ENCODE measurements at places on chromosomes 7 and 10.

DNA sequence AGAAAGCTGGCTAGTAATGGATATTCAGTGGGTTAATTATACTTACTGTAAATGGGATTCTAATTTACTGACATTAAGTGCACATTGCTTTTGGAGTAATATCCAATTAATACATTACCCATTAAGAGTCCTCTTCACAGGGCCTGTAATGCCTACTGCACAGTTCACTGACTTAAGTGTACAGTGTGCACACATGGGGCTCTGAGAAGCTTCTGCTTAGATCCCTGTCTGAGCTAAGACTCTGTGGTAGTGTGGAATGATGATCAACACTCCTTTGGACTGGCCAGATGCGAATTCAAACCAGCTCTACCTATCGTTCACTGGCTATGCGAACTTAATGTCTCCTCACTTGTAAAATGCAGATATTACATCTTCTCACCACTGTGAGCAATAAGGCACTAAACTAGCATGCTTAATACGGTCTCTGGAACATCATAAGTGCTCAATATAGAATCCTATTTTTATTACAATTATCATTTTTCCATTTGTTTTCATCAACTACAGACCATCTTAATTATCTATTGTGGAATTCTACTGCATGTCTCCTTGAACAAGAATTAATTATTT is 53.8 kb upstream of the SEC61G start:
- DNase-seq, result no peak

DNA sequence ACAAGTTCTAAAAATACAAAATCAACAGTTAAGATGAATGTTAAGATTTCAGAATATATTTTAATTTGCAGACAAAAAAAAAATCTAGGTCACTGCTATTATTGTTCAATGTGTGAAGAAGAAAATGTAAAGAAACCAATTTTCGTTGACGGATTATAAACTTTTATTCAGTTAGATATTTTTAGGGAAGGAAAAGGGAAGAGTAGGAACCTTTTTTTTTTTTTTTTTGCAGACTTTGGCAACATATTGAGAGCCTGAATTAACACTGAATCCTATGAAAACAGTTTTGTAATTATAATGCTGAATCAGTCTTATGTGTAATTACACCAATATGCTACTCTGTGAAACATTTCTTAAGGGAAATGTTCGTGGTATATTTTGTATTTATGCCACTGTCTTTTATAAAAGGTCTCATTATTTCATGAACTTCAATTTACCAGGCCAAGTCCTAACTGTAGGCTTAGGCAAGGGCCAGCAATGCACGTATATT is 106.3 kb downstream of the ST8SIA6 start:
- DNase-seq, result no peak

DNA sequence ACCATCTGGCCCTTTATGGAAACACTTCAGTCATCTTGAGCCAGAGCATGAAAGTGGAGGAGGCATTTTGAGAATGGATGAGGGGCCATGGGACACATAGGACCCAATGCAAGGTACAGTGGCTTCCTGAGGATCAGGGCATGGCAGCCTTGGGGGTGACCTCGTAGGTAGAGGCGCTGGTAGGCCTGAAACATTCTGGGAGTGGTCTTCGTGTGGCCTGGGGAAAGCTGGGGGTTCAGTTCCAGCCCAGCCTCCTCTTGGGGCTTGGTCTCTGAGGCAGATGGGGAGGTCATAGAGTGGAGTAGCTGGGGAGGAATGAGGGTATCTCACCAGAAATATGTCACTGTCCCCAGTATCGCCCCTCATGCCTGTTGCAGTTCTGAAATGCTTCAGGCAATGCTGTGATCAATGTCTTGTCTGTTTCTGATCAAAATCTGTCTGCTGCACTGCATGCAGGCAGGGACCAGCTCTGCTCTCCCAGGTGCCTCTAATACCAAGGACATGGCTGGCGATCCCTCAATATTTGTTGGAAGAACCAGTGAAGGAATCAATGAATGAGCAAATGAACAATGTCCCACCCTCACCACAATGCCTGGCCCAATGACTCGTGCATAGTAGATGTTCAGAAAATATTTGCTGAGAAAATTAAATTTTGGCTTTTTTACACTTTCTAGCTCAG is 90.9 kb downstream of the CHST15 start:
- DNase-seq, result no peak

GRCh38 chr7:46681865-46682503 is 760.9 kb upstream of the IGFBP3 start:
- DNase-seq, result no peak

GRCh38 chr10:6342096-6342685 is 139.5 kb downstream of the PFKFB3 start:
- no peak for DNase-seq

DNA sequence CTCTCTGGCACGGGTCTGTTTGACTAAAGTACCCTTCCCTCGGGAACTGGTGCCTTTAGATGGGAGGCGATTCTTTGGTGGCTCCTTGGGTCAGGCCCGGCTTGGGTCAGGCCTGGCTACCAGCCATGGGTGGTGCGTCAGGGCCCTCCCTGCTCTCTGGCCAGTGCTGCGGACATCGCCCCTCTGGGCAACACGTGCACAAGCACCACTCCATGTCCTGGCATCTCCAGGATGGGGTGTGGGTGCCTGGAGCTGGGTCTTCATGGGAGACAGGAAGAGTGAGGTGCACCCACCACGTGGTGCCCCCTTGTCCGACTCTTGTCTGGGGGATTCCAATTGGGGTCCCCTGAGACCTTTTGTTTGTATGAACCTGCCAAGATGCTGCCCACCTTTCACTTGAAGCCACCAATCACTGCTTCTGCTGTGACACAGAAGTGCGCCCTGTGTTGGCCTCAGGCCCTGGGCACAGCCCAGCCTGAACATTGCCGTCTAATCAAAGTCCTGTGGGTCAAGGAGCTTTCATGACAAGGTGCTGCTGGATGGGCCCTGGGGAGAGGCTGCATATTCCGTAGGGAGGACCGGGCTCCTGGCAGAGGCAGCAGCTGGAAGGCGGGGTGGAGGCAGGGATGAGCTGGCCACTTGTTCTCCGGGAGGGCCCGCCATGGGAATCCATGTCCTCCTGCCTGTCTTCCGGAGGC is 11.1 kb upstream of the PWWP2B start:
- DNase-seq, result no peak

DNA sequence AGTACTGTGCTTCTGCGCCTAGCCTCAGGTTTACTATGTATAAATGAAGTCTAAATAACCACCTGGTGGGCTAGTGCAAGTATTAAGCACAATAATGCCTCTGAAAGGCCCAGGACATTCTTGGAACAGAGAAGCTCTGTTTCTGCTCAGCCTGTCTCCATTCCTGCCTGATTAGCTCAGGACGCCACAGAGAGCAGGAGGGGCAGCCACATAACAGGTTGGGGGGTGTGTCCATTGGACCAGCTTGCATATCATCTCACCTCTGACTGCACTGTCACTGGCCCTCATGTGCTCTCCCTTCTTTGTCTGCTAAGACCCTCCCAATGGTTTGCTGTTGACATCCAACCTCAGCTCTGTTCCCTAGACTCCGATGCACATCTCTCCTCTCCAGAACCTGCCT is 52.8 kb upstream of the IKZF1 start:
- no peak for DNase-seq

DNA sequence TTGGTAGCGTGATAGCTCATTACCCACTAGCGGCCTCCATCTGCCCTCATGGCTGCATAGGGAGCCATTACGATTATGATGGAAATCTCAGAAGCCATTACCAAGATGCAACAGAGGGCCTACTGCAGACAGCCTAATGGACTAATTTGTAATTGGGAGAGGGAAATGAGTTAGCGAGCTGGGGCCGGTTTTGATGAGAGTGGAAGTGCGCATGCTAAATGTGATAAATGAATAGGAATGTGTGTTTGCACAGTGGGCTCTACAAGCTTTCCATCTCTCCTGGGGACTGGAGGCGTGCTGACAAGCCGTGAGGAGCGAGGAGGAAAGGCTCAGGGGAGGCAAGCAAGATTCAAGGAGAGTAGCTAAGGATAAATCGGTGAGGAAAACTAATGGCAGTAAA is 644.5 kb upstream of the GALNT17 start:
- no peak for DNase-seq

DNA sequence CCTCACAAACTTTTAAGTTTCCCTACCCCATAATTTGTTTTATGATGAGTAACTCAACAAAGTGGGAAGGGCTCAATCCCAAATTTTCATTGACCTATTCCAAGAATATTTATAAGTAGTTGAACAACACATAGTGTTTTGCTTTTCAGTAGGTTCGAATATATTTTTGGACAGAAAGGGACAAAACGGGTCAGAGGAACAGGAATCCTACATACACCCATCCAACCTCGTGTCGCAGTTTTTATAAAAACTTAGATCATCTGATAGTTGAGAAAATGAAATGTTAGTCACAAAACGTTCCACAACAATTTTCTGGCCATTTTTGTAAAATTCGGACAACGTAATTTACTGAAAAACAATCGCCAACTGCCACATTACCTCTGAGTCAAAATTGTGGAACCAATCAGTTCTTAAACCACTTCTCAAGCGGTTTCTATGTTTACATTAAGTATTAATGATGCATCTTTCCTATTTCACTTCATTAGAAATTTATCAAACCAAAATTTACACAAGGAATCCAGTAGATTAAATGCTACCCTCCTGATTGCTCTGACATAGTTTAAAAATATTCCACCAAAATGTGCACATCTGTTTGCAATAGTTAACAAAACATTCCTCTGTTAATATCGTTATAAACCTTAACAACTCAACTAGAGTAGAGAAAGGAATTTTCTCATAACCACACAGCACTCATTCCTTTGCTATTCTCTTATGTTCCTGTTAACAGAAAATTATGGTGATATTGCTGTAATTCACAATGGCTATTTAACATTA is 6.3 kb downstream of the WNT16 start:
- DNase-seq, result no peak

DNA sequence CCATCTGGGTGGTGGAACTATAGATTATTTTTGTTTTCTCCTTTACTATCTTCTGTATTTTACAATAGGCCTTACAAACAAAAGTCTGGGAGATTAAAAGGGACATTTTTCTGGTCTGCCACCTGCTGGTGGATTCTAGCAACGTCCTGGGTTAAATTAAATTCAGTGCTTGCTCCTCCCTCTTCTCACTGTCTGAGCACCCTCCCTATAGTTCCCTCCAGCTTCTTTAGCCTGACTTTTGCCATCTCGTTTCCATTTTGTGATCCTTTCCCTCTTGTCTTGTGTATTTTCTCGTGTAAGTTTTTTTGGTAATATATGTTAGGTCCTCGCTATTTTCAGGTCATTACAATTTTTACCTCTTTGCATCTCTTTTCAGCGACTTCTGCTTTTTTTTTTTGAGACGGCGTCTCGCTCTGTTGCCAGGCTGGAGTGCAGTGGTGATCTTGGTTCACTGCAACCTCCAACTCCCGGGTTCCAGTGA is 16.1 kb downstream of the ANKRD16 start:
- peak; percentile 36 for DNase-seq

GRCh38 chr10:44392420-44392819 is 7.5 kb upstream of the CXCL12 start:
- DNase-seq, result no peak

DNA sequence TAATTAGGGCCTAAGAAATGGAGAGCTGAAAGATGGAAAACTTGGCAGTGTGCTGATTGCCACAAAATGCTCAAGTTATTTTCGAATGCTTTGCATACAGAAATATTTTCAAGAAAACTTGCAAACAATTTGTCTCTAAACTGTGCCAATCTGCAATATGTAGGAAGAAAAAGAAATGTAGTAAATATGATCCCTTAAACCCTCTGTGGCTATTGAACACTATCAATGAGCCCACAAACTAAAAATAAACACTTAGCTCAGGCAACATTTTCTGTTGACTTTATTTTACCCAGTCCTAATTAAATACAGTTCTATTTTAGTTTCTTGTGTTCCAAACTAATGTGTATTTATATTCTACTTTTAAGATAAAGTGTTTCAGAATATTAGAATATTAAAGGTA is 342.1 kb downstream of the SEMA3D start:
- DNase-seq, result no peak

GRCh38 chr7:14747701-14748100 is 154.8 kb downstream of the DGKB start:
- DNase-seq, result no peak

DNA sequence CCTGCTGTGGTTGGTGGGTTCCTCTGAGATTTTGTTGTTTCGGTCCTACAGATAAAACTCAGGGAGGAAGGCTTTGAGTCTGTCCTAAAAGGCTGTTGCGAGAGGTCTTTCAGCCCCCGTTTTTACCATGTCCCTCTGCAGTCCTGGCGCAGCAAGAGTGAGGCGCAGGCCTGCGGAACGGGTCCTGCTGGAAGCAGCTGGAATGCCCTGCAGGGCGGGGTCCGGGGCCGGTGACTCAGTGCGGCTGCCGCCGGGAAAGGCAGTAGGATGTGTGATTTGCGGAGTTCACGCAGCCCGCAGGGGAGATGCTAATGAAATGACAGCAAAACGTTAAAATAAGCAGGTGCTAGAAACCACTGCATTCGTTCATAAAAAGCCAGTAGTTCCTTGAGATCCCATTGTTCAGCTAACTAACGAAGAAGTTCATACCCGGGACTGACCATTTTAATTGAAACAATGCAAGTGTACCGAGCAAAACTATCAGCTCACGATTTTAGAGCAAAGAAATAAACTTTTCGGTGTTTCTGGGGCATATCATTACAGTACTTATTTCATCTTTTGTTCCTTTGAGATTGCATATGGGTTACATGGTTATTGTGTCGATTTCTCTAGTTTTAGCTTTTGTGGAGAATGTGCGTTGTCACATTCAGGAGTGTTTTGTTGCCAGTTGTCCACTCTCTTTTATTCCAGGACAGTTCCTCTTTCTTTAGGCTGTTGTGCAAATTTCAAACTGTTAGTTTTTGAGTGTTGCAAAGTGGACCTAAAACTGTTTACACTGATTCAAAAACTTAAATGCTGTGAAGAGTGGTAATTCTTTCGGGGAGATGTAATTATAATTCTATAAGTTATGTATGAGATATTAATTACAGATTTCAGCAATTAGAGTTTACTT is 783 bp downstream of the ANLN start:
- DNase-seq, result peak; percentile 56

DNA sequence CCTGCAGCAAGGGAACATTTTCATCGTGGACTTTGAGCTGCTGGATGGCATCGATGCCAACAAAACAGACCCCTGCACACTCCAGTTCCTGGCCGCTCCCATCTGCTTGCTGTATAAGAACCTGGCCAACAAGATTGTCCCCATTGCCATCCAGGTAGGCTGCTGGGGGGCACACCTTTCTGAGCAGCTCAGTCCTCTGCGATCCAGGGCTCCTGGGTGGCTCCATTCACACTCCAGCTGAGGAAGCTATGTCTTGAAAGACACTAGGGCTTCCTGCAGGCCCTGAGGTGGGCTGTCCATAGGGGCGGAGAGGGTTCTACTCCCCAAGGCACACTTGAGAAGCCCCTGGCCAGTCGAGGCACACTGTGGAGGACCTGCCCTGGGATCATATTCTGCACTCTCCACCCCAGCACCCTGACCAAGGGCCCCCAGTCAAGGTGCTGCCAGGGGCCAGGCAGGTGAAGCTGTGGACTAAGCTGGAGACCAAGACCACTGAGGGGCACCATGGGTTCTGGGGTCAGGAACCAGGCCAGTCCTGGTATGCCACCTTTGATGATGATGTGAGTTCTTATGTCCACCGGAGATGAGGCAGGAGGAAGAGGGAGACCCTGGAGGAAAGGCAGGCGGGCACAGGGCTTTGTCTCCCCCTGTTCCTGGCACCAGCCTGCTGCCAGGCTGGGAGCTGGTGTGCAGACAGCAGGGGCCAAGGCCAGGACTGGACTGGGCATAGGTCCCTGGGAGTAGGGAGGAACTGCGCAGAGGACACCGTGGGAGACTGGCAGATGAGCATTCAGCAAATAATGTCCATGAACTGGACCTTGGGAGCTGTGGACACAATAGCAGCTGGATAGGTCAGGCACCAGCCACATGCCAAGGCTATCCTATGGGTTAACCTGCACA is 54.8 kb downstream of the ALOX5 start:
- no peak for DNase-seq
